Stimulated activated CD4-positive, alpha-beta T cell treated with anti-CD3 and anti-CD28 coated beads, TNF-alpha, amount 100 ng/mL, for 1 hour (primary cell): ENCODE measurements at places on chromosomes 3 and 15.

DNA sequence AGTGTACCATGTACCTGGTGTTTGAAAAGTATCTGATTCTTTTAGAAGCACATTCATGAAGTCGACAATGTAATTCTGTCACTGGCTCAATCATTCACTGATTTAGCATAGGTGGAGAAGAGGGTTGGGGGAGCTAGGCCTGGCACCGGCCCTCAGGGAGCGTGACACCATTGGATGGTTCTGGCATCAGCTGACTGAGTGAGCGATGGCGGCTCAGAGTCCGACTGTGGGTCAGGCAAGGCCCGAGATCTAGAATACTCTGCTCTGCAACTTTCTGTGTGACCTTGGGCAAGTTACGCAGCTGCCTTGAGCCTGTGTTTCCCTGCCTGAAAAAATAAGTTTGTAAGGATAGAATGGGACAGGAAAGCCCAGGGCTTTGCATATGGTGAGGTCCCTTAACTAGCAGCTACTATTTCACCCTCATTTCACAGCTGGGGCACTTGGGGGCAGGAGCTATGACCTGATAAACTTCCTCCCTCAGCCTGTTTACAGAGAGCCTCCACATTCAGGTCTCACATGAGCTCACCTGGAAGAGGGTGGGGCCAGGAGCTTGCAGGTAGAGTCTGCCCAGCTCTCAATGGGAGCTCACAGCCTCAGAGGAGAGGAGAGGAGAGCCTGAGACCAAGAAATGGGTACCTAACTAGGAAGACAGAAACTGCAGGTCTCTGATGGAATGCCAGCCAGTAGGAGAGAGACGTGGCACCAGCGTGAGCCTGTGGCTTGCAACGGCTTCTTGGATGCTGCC lies 153.7 kb upstream of the TLE3 start:
- DNase-seq, result no peak

GRCh38 chr15:32855942-32856341 lies 138.1 kb downstream of the GREM1 start:
- DNase-seq, result no peak

DNA sequence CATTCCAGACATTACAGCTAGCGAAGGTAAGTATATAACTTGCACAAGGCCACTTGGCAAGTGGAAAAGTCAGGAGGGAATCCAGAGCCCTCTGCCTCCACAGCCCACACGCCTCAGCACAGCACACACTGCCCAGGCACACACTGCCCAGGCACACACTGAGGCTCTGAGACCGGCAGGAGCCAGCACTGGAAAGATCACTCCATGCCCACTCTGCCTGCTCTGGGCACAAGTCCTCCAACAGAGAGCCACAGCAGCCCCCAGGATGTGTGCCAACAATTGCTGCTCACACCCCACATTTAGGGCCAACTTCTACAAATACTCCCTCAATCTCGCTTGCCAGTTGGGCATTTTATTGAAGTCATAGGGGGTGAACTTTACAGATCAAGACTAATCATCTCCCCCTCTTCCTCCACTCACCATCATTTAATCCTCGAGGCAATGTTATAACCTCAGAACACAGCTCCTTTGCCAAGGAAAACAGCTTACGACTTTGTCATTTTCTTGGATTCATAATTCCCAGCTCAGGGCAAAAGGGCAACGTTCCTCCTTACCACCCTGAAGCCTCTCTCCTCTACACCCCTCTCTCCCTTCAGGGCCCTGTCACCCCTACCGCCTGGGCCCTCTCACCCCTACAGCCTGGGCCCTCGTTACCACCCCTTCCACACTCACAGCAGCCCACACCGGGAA lies 53.0 kb upstream of the TPM1 start:
- DNase-seq, result no peak

GRCh38 chr3:13277860-13278531 lies 142.1 kb downstream of the NUP210 start:
- DNase-seq, result no peak

GRCh38 chr3:150177673-150178381 lies 207.1 kb upstream of the PFN2 start:
- no peak for DNase-seq

DNA sequence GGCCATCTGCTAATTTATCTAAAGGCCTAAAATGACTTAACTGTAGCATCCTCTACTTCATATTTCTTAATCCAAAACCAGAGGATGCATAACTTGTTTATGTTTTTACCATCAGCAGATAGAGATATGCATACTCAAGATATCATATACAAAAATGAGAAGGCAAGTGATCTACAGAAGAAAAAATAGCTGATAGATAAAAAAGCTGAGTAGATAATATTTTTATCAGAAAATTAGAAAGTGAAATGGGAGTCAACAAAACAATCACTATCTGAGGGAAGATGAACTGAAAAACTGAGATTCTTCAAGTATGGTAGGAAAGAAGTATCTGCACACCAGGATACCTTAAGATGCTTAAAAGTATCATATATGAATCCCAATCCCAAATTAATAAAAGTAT lies 25.4 kb downstream of the DYNC1LI1 start:
- DNase-seq, result no peak

DNA sequence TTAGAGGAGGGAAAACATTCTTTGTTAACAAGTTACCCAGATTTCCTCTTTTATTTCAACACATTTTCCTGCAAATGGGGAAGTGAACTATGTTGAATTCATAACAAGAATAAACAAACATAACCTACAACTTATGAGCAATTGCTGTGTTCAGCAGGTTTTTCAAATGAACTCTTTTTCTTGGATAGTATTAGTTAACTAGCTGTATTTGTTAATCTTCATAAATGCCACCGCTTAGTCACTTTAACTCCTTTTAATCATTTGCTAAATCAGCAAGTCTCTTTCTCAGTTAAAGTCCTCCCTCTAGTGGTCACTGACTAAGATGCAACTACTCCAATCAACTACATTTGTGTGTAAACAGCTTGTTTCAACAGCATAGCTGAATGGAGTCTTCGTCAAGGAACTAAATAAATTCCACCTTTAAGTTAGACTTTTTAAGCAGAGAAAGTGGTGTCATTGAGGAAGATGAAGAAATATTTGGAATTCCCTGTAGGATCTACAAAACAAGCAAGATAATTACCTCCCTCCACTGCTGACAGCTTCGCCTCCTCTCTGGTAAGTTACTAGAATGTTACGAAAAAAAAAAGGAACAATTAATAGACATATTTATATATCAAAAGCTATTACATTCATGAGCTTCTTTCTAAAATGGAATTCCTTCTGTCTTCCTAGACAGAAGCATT lies 1122.0 kb downstream of the ROBO1 start:
- DNase-seq, result no peak

GRCh38 chr3:57397175-57398026 lies 104.9 kb upstream of the ASB14 start:
- DNase-seq, result peak; percentile 20

- no peak for DNase-seq
These were observed 1364.6 kb upstream of the EPHA6 start for GRCh38 chr3:95449841-95450240.

- DNase-seq, result no peak
These were observed 75.4 kb upstream of the RGMA start for GRCh38 chr15:93164409-93164808.

- DNase-seq, result no peak
These were observed 19.2 kb downstream of the EXOSC7 start for GRCh38 chr3:44995142-44995770.

DNA sequence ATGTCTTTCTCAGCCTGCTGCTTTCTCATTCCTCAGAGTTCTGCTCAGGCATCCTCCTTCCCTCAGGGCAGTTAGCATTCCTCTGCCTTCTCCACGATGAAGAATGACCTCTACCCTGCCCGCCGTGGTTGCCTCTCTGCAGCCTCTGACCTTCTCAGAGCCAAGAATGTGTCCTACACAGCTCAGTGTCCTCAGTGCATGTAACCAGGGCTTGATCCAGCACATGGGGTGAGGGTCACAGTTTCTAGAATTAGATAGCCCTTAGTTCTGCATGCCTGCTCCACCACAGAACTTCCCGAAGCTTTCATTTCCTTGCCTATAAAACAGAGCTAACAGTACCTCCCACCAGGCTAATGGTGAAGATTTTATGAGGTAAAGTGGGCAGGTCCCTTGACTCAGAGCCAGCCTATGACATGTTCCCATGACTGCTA lies 182.1 kb downstream of the CLSTN2 start:
- DNase-seq, result no peak

DNA sequence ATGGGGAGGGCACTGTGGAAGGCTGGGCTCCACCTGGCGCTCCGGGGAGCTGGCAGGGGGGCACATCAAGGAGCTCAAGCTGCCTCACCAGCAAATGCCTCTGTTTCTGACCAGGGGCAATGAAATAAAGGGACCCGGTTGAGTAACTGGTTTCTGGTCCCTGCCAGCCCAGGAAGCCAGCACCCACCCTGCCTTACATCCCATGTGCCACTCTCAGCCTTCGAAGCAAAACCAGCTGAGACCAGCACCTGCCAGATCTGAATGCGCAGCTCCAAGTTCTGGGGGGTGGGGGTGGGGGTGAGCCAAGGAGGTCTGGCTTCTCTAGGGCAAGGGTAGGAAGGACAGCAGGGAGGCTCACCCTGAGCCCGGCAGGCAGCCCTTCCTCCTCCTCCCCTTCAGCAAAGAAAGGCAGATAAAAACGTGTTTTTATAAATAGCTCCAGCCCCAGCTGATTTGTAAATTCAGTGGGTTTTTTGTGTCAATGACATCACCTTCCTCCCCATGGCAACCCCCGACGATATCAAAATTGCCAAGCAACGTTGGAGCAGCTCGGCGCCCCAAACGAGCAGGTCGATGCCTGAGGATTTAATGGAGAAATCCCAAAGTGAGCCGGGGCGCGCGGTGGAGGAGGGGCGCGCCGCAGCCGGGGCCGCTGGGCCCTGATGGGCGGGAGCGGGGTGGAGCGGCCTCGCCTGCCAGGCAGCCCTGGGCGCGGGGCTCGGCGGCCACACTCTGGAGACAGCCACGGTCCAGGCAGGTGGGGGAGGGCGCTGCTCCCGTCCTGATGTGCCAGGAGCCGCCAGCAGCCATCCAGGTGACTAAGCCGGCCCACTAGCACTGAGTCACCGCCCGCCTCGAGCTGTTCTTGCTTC lies at the start of gene PAK6:
PAK6 (plus strand) TSS at position 532 of the 872 bp plus-strand sequence. CDS start 25,723 bp downstream, outside the sequence.
- no peak for DNase-seq

DNA sequence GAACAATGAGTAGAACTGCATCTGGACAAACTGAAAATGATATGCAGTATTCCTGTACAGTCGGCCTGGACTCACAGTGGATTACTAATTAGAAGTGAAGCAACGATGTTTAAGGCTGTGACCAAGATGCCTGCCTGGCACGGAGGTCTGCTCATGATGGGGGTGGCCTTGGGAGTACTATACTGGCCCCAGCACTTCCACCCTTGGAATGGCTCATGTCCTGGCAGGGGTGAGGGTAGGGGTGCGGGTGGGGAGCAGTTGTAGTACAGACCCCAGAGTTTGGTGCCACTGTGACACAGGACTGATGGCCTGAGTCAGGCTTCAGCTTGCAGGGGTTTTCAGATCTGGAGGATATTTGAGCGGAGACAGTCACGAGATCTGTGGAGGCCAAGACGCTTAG lies 55.1 kb upstream of the ICE2 start:
- DNase-seq, result no peak

DNA sequence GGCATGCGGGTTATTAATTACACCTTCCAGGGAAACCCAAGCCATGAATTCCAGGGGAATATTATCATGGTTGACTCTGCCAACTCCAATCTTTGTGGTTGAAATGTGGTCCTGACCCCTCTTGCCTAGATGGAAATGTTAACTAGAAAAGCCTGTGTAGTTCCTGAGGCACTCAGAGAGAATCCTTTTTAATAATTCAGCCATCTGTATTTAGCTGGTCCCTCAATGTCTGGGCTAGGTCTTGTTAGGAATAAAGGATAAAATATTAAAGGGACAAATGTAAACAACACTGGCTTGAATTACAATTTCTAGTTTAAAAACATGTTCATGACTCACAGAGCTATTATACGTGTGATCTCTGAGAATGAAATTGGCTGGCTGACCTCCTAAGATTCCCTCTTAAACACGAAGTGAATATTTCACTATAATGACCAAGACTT lies 435.2 kb upstream of the SUCLG2 start:
- no peak for DNase-seq

GRCh38 chr3:53051929-53052328 lies 6.1 kb upstream of the SFMBT1 start:
- no peak for DNase-seq

DNA sequence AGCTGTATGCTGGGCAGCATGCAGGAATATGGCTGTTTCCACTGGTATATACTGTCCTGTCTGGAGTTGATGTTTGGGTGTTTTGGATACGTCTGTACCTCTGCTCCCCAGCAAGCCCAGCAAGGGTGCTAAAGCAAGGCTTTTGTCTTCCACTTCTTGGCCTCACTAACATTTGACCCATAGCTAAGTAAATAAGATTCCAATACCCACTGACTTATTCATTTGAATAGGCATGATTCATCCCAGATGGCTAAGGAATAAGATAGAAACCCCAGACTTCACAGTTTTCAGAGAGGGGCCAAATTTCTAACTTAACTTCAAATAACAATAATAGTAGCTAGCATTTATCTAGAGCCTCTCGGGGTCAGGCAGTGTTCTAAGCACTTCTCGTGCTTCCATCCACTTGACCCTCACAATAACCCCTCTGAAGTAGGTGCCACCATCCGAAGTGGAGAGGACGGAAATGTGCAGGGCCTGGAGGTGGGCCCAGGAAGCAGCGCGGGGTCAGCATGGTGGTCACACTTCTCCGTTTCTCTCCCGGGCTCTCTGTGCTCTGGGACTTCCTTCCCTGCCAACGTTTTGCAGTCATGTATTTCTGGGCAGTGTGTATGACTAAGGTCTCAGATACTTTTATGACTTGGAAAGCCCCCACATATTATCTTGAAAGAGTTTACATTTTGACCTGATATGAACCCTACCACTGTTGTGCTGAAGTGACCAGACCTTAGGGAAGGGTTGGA lies 39.3 kb downstream of the LRRK1 start:
- DNase-seq, result no peak

GRCh38 chr3:59486520-59486919 lies 436.7 kb upstream of the CFAP20DC start:
- no peak for DNase-seq

- DNase-seq, result no peak
These were observed 32.2 kb downstream of the LIPC start for GRCh38 chr15:58463815-58464650.

- no peak for DNase-seq
These were observed 227.7 kb downstream of the ADAMTS17 start for GRCh38 chr15:100114100-100114499.

DNA sequence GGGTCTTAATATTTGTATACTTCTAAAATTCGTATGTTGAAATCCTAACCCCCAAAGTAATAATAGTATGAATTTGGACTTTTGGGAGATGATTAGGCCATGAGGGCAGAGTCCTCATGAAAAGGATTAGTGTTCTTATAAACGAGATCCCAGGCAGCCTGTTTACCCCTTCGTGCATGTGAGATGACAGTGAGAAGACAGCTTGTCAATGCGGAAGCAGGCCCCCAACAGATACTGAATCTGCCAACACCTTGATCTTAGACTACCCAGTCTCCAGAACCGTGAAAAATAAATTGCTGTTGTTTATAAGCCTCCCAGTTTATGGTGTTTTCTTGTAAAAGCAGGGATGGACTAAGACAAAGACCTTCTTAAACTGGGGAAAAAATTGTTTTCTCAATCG lies 714.2 kb downstream of the SI start:
- no peak for DNase-seq

DNA sequence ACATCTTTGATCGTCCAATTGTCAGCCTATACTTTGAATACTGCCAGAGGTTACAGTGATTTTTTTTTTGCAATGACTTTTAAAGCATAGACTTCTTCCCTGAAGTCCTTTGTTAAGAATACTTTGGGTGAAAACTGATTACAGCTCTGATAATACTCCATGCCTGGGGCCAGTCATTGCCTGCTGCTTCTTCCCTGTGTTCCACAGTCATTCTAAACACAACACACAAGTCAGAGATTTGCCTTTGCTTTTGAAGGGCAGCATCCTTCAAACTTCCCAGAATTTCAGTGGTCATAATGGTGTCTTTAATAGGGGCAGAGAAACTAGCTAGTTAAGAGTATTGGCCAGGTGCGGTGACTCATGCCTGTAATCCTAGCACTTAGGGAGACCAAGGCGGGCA lies 153.7 kb upstream of the PLAAT1 start:
- no peak for DNase-seq
